T-helper 2 cell (primary cell): ENCODE measurements at places on chromosomes 11 and 22.

- DNase-seq = no peak
Measured at GRCh38 chr11:2466069-2466801, 21.4 kb downstream of the KCNQ1 start.

DNA sequence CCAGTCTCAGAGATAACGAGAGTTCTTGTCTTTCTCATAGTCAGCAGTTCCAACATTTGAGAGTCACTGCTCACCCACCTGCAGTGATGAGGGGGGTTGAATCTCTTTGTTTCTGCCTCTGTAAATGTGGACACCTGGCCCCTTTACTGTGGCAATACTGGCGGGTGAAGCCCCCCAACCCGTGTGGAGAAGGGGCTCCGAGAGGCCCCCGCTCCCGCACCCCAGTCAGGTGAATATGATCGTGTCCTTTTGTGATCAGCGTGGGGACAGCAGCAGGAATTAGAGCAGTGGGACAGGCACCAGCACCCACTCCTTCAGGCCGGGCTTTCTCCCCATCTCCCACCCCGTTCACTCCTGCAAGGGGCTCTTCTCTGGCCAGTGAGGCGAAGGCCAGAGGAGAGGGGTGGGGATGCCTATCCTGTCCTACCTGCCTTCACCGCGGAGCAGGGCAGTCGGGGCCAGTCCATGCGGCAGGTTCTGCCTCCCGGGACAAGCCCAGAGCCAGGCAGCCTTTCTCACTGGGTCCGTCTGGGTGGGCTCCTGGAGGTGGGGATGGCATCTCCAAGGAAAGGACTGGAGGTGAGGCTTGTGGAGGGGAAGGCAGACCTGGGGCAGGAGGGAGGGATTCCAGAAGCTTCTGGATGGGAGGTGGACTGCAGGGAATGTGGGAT, 12.7 kb upstream of the CELSR1 start:
- no peak for DNase-seq

- DNase-seq = no peak
Measured at GRCh38 chr11:34349882-34350281, 7.9 kb downstream of the ABTB2 start.

DNA sequence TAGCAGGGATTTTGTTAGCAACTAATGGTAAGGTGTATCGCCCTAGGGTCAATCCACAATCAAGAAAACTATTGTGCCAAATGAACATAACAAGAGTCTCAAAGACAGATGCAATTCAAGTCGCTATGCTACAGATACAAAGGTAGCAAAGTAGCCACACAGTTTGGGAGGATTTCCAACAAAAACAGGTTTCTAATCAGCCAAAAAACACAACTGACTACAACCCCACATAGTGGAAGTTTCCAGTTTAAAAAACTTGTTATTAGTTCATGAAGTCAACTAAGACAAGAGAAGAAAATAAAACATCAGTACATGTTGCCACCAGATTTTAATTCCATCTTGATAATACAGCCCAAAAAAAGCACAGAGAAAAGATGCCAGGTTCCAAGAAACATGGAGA, 38.0 kb downstream of the MYH9 start:
- no peak for DNase-seq

- DNase-seq = no peak
Measured at GRCh38 chr11:117249571-117249970, 17.1 kb downstream of the RNF214 start.
